HCEC 1CT (cell line): ENCODE measurements at places on chromosomes 5 and 9.

DNA sequence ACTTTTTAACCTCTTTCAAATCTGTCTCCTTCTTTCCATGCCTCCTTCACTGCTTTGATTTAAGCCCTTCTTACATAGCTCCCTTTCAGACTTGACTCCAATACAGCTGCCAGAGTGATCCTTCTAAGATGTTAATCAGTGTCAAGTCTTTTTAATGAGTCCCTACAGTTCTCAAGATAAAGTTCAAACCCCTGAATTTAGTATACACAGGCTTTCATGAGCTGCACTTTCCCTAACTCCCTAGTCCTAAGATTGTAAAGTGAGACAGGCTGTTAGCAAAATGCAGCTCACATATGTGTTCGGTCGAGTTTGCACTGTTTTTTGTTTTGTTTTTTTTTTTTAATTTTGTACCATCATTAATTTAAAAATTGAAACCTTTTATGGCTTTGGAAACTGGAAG, 190.4 kb upstream of the VCAN start:
- no peak for DNase-seq

DNA sequence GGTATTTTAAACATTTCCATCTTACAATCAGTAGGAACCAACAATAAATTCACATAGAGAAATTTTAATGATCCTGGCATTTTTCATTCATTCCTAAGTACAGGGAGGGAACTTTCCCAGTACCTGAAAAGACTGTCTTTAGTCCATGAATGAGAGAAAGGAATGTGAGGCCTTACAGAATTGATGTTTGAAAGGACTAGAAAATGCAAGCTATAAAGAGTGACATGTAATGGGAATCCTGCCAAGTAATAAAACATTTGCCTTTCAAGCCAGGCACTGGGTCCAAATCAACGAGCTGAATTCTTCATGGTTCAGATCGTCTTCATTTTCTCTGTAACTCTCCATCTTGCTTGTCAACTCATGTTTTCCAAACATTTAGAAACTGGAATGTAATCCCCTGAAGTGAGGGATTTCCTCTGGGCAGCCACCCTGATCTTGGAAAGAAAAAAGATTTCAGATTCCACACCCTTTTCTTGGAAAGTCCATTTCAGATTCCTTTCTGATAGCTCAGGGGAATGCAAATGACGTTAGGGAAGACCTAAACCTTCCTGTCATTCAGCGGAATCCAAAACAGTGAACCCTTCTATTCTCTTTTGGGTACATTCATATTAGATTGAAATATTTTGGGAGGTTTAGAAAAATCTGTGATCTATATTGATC, 315.8 kb downstream of the SH3GL2 start:
- DNase-seq, result no peak

- DNase-seq, result no peak
These were observed 1.5 kb upstream of the OR1N2 start for GRCh38 chr9:122551371-122551770.

- no peak for DNase-seq
These were observed 289.9 kb downstream of the KCTD16 start for GRCh38 chr5:144460600-144460999.
